ENCODE measurements at places on chromosomes 5 and 9.

DNA sequence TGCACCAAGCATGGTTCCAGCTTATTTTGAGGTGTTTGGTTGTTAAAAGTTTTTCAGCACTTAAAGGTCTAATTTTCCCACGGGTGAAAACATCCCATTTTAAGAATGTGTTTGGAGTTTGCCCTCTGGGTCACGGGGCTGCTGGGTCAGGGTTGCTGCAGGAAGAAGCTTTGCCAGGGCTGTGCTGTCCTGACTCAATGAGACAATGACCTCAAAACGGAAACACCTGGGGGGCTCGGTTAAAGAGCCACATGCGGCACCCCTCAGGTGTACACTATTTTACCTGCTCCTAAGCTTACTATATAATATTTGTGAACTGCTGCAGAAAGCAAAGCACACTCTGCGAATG, 27.6 kb downstream of the UBE2QL1 start:
- no peak for DNase-seq

DNA sequence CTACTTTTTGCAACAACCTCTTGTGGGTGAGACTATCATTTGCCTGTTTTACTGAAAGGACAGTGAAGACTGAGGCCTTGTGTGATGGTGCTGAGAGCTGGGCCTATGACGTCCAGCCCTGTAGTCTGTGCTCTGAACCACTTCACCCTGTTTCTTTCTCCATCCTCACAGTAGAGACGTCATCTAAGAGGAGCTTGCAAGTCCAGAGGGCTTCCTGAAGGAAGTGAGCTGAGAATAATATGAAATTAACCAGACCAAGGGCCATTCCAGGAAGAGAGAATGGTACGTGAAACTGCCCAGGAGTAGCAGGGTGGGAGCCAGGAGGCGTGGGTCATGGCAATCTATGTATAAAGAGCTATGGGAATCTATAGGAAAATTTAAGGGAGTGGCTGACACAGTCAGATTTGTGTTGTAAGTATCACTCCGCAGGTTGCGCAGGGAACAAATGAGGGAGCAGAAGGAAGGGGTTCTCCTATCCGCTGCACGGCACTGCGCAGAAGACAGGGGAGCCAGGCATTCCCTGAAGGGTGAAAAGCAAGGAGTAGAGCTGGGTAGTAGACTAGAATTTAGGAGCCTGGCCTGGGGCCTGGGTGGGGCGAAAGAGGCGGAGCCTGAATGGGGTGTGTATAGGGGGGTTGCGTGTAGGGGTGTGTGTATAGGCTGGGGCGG, 596 bp upstream of the FGFR4 start:
- no peak for DNase-seq

DNA sequence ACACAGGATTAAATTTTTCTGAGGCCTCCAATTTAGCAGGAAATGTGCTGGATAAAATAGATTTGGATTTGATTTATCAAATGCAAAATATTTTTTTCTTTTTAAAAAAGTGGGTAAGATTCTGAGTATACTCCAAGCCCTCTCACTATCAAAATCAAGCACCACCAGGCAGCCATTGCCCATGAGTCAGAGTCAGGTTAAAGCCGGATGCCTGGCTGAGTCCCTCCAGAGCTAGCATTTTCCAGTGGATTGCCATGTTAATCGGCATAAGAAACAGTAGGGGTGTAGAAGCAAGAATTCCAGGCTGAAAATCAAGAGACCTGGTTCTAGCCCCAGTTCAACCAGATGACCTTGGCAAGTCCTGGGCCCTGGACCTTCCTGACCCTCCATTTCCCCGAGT, 85.3 kb downstream of the FAM114A2 start:
- no peak for DNase-seq

DNA sequence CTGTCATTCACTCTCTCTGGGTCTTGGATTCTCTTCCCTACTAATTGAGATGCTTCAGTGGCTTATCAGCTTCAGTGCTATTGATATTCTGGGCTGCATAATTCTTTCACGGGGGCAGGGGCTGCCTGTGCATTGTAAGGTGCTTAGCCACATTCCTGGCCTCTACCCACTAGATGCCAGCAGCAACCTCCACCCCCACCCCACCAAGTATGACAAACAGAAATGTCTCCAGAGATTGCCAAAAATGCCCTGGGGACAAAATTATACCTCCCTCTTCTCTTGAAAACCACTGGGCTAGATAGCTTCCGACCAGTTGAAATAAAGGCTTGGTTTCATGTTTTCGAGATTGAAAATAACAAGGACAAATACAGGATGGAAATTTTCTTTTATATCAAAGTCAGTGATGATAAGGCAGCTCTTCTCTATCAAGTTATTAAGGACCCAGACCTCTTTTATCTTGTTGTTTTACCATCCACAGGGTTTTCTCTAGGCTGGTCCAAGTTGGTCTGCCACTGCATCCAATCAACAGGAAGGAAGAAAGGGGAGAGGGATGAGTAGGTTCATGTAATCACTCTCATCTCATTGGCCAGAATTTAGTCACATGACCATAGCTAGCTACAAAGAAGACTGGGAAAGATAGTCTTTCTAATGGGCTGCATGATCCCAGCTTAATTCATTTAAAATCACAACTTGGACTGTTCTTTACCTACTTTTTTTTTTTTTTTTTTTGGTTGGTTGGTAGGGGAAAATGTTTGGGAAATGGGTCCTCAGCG, 92.1 kb upstream of the RANBP3L start:
- no peak for DNase-seq

DNA sequence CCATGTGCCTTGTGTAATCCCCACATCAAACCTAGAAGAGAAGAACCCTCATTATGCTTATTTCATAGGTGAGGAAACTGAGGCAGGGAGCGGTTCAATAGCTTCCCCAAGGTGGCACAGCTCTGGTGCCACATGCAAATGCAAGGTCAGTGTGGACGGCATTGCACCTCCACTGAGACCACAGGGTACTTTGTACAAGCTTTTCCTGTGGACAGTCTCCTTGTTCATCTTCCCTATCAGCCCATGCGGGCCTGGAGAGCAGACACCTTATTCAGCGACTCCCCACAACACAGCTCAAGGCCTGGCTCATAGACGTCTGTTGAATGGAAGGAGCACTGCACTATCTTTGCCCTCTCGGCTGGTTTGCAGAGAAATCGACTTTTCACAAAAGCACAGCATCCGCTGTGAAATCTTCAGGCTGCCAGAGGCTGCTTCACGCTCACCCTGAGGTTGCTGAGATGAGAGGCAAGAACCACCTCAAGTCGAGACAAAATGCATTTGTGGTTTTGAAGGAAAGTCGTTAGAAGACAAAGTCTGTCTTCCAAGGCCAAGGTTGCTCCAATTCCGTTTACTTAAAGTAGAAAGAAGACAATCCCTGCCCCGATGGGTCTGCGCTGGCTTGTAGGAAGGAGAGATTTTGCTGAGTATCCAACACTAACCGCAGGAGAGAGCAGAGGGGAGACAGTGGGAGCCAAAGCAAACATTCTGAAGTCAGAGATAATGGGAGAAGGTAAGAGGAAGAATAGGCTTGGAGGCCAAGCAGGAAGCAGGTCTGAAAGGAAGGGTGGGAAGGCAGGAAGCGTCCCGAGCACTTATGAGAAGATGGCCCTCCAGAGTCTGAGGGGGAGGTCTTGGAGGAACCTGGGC, 34.2 kb upstream of the STRBP start:
- DNase-seq = no peak

GRCh38 chr9:6277417-6277816, 50.8 kb upstream of the TPD52L3 start:
- DNase-seq = no peak

DNA sequence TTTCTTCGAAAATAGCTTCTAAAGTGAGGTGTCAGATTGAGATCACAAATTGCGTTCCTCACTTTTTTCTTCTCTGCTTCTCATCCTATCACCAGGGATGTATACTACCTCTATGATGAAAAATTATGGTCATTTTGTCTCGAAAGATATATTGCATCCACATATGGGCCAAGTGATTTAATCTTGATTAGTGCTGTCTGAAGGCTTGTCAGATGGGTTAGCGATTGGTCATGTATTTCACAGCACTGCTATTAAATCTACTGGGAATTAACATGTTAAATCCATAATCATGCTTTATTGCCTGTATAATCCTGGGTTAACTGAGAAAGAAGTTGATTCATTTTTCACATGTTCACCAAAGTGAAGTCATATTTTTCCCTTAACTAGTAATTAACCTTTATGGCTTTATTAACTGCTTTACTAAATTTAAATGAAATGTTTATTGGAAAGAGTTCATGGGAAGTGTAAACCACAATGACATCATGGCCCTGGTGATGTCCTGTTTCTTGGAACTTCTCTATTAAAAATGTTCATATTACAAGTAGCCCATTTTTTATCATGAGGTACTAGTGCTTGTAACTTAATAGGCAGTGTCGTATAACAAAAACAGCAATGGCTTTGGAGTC, 193.3 kb downstream of the SMC2 start:
- no peak for DNase-seq

DNA sequence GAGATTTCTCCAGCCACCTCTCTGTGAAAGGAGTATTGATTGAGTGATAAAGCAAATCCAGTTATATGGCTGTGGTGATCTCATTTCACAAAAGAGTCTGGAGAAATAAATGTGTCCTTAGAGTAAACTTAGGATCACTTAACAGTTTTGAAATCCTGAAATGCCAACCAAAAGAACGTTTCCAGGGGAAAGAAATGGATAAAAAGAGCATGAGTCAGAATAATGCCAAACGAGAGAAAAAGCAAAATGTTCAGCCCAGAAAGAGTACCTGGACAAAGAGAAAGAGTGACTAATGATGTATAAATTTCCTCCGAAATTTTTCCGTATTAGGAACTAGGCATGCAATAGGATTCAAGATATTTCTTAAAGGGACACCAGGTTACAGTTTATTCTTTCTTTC, 463.1 kb upstream of the CDH10 start:
- no peak for DNase-seq

- no peak for DNase-seq
Observed at GRCh38 chr5:158406884-158407823, 548.2 kb upstream of the CLINT1 start.

GRCh38 chr5:63094730-63095129, 516.1 kb downstream of the LRRC70 start:
- no peak for DNase-seq

GRCh38 chr9:21677834-21678233, 124.6 kb upstream of the MTAP start:
- no peak for DNase-seq

GRCh38 chr5:116922532-116922931, 347.9 kb upstream of the SEMA6A start:
- no peak for DNase-seq

GRCh38 chr9:23220957-23221356, 605.1 kb downstream of the ELAVL2 start:
- DNase-seq = no peak

DNA sequence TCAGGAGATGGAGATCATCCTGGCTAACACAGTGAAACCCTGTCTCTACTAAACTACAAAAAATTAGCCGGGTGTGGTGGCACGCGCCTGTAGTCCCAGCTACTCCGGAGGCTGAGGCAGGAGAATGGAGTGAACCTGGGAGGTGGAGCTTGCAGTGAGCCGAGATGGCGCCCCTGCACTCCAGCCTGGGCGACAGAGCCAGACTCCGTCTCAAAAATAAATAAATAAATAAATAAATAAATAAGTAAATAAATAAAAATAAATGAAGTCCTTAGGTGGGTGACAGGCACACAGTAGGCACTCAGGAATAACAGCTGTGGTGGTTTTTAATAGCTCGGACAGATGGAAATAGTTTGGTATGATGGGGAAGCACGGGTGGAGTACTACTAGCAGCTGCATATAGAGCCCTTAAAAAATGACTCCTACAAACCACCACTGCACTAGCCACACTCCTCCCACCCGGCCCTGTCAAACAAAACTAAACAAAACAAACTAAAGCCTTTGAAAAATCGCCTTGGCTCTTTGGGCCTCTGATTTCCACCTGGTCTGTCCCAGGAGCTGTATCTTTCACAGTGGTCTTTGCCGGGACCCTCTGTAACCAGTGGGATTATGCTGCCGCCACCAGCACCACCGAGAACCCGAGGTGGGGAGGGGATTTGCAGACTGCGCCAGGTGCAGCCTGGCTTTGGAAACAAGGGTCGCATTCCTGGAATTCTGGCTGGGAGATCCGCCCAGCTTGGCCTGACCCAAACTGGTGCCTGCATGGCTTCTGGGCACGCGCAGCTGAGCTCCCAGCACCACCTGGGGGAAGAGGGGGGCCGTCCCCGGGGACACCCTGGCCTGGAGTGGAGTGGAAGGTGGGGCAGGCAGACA, 5.1 kb upstream of the WDR5 start:
- peak; percentile 73 for DNase-seq

DNA sequence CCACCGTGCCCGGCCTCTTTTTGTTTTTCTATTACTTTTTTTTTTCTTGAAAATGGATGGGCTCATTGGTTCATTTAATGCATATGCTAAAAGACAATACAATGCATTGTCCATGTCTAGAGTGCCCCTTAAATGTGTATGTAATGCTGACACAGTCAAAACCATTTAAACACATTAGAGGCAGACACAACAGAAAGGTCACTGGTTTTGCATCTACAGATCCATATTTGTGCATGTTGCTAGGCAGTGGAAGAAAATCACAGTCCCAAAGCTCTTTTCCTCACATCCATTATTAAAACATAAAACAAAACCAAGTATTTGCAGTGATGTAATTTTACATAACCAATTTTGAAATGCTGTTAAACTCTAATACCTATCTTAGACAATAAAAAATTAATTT, 389.0 kb downstream of the TAF11L14 start:
- no peak for DNase-seq

GRCh38 chr5:116525674-116526073, 48.9 kb downstream of the SEMA6A start:
- DNase-seq = no peak

DNA sequence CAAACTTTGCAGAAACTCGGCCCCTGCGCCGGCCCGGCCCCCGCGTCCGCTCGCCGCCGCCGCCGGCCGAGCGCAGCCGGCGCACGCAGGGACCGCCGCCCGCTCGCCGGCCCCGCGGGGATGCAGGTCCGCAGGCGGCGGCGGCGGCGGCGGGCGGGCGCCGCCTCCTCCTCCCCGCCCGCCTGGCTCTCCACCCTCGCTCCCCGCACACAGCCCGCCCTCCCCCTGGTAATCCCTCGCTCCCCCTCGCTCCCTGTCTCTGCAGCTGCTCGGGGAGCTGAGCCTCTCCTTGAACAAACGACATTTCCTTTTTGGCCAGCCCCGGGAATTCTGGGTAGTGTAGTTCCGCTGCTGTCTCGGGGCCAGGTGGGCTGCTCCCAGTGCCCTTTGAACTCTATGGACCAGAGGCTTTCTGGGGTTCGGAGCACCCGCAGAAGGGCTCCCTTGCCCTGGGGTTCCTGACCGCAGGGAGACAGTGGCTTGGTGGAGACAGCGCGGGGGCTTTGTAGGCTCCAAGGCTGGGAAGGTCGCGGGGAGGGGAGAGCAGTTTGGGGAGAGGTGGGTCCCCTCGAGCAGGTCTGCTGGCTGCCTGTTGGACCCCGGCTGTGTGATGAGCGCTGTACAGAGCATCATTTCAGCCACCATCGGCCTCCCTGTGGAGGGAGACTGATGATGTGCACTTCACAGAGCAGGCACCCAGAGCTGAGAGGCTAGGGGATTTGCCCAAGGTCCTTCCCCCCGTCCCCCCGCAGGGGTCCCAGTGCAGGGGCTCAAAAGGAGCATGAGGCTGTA, 1.8 kb upstream of the FAM78A start:
- DNase-seq = peak; percentile 89
